ENCODE measurements at places on chromosomes 7 and 10.
A peak's percentile ranks its signal among the peaks of the same experiment; 100 is the strongest.

DNA sequence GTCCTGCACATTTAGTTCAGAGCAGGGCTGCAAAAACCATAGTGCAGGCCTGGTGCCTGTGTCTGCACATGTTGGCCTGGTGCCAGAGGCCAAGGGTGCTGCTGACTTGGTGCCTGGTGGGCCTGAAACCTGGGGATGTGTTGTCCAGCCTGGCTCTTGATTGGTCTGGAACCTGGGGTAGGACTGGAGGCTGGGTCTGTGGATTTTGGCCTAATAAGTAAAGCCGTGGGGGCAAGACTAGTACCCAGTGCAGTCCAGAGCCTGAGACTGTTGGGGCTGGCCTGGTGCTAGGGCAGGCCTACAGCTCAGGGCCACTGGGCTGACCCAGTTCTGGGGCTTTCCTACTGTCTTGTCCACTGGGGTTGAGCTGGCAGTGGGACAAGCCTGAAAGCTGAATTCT, 817.9 kb downstream of the DNAJB9 start:
- DNase-seq: no peak

- DNase-seq: peak; percentile 65
Measured at GRCh38 chr10:35635576-35635975, 6.5 kb downstream of the FZD8 start.

DNA sequence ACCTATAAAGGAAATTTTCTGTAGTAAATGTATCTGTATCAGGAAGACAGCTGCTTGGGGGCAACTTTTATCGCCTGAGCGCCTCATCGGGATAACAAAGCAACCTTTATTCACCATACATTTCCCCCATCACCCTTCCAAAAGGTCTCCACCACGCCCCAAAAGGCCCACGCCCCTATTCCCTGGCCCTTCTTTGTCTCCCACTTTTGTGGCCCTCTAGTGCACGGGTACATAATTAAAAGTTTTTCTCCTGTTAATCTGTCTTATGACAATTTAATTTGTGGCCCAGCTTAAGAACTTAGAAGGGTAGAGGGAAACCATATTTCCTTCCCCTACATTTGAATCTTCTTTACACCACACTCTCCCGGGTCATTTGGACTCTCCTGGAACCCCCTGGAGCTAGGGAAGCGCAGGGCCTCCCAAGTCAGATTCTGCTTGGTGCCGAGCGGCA, 625 bp downstream of the RP9 start:
- peak; percentile 11 for DNase-seq

- no peak for DNase-seq
Measured at GRCh38 chr10:110931769-110932381, 12.5 kb downstream of the SHOC2 start.

DNA sequence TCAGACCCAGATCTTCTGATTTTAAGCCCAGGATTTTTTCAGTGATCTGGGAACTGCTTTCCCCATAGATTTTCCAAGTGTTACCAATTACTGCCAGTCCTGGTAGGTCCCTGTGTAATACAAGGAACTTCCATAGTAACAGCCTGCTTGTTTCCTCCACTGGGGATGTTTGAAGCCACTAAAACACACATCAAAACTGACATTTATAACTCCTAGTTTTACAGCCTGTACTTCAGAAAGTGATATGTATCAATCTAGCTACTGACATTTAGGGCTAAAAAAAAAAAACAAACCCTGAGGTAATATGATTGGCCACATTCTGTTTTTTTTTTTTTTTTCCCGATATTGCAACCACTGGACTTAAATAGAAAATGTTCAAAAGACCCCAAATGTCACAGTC, 166.9 kb upstream of the SP4 start:
- no peak for DNase-seq

GRCh38 chr10:117262903-117263293, 22.0 kb downstream of the SLC18A2 start:
- no peak for DNase-seq

- no peak for DNase-seq
Measured at GRCh38 chr7:3965794-3966395, 664.8 kb downstream of the SDK1 start.

DNA sequence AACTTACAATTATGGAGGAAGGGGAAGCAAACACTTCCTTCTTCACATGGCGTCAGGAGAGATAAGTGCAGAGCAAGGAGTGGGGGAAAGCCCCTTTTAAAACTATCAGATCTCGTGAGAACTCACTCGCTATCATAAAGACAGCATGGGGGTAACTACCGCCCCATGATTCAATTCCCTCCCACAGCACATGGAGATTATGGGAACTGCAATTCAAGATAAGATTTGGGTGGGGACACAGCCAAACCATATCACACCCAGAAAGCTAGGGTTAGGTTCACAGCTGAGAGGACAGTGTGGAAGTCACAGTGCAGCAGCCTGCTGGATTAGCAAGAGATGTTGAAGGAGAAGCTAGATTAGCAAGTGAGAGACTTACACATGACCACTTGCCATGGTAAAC, 81.6 kb downstream of the CRTAC1 start:
- no peak for DNase-seq

DNA sequence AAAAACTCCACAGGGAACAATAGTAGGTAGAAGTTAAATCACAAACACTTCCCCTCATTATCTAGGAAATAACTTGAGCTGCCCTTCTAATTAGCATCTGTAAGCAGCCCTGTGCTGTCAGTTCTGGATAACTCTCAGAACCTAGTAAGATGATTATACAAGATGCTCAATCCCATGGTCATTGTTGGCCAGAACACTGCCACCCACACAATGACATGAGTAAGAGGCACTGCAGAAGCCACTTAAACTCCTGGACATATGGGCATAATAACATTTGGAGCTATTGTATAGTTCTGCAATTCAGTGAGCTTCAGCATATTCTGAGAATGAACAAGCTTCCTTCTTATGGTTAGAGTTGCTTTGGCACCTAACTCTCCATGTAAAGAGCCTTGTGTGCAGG, 153.8 kb downstream of the PLPP4 start:
- no peak for DNase-seq

DNA sequence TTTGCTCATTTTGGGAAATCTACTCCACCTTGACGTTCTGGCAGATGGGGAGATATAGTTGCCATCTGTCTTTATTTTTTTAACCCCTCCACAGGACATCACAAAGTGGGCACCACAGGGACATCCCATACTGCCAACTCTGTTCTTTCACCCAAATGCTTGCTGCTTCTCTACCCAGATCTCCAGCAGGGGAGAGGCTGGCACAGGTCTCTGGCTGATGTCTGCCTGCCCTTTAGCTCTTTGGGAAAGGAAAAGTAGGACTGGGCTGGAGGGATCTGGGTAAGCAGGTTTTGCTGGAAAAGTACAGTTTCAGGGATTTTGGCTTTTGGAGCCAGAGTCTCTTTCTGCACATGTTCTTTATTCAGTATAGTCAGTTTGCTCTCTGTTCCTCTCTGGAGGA, 156.7 kb downstream of the ANLN start:
- DNase-seq: no peak

- no peak for DNase-seq
Measured at GRCh38 chr10:10338339-10338738, 679.3 kb upstream of the CELF2 start.

- peak; percentile 41 for DNase-seq
Measured at GRCh38 chr10:119595676-119596515, 868 bp downstream of the TIAL1 start.

GRCh38 chr10:116270126-116270770, 2.8 kb downstream of the GFRA1 start:
- no peak for DNase-seq

DNA sequence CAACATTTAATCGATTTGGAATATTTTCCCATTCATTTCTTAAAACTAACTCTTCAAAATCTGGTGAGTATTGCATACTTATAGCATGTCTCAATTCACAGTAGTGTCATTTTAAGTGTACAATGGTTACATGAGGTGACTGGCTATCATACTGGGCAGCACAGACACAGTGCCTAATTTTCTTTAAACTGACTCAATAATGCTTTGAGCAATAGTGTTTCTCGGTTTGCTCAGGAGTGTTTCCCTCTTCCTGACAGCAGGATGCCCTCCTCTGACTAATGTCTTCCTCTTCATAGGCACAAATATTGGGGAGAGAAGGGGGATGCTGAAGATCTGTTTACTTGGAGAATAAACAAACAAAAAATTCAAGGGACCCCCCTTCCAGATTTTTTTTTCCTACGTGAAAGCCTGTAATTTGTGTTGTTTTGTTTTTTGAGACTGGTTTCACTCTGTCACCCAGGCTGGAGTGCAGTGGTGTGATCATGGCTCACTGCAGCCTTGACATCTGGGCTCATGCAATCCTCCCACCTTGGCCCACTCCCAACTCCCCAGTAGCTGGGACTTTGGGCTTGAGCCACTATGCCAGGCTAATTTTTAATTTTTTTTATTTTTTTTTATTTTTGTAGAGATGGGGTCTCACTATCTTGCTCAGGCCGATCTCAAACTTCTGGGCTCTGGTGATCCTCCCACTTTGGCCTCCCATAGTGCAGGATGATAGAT, 2.2 kb downstream of the MRC1 start:
- no peak for DNase-seq

DNA sequence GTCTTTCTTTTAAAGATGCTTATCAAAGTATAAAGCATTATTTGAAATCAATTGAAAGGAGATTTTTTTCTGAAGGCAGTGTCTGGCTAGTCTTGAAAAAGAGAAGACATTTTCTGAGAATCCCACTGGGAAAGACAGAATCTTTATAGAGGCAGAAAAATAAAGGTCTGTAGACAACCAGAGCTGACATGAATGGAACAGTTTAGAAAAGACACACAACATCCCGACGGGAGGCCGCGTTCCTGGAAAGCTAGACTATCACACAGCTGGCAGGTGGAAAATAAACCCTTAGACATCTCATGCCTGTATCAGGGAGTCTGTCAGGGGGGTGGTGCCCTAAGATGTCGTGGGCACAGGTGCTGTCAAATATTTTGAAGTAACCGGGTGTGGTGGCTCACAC, 48.0 kb upstream of the KLF6 start:
- DNase-seq: no peak

DNA sequence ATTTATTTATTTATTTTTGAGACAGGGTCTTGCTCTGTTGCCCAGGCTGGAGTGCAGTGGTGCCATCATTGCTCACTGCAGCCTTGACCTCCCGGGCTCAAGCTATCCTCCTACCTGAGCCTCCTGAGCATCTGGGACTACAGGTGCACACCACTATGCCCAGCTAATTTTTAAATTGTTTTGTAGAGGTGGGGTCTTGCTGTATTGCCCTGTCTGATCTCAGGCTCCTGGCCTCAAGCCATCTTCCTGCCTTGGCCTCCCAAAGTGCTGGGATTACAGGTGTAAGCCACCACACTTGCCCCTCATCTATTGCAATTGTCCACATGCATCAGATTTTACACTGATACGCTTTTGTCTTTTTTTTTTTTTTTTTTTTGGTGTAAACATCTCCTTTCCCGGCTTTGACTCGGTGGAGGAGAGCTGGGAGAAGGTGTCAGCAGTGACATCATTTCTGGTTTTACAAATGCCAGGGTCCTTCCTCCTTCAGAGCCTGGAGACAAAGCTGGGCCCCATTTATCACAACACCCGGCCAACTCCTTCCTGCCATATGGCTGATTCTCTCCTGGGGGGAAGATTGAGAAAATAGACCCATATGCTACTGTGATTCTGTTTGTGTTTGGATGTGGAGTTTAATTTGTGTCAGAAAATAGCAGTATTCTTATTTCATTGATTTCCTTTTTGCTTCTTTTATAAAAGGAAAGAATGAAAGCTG, 61.3 kb downstream of the GALNT17 start:
- no peak for DNase-seq

DNA sequence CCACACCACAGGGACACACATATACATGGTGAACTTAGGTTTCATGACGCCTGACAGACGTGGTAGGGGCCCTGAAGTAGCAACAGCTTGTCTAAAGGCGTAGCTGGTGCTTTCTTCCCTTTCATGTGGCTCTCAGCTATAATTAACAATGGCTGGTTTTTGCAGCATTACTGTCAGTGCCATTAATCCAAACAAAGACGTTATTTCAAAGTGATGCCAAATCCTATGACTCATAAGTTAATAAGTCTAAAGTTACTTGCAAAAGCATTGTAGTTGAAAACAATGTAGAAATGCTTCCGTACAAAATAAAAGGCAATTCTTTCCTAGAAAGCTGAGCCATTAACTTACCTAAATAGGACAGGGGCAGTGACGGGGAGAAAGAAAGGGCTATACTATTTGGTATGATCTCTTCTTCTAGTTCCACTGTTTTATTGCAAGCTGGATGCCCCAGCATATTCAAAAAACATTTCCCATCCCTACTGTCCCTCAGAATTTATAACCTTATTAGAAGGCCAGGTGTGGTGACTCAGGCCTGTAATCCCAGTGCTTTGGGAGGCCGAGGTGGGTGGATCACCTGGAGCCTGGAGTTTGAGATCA, 105.4 kb downstream of the ODAD2 start:
- no peak for DNase-seq

DNA sequence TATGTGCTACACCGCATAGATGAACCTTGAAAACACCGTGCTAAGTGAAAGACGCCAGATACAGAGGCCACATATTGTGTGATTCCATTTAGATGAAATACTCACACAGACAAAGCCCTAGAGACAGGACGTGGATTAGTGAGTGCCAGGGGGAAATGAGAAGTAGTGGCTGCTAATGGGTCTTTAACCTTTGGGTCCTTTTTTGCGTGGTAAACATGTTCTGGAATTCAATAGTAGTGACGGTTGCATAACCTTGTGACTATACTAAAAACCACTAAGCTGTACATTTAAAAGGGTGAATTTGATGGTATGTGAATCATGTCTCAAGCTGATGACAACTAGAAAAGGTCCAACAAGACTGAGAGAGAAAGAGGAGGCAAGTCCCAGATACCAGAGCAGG, 15.6 kb downstream of the SMKR1 start:
- DNase-seq: no peak

DNA sequence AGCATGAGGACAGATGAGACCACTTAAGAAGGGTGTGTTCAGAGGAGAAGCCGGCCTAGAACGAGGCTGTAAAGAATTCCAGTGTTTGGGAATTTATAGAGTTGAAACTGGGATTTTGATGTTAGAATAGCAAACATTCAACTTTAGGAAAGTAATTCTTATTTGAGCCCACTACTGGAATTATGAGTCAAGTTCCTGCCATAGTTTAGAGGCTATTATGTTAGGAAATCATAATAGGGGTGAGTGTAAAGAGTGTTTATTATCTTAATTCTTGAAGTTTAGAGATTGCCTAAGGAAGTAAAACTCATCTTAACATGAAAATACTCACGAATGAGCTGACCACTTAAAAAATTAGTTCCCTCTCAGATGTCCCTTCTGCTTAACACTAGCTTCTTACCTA, 2.1 kb downstream of the CBLL1 start:
- no peak for DNase-seq

DNA sequence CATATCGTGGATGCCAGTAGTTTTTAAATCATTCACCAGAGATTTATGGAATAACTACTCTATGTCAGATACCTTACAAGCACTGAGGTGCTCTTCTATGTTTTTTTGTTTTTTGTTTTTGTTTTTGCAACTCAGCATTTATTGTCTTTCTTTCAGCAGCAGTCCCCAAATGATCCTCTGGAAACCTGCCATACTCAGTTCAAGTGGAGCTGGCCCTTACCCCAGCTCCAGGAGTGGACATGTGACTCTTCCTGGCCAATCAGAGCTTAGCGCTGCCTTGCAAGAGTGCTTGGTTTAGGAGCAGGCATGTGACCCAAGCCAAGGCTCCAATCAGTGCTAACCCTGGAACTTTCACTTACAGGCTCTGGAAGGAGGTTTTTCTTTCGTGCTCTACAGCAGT, 356.6 kb upstream of the ZMIZ1 start:
- no peak for DNase-seq

- DNase-seq: no peak
Measured at GRCh38 chr7:136637813-136638212, 230.6 kb upstream of the CHRM2 start.
